Fibroblast of skin of scalp (primary cell): ENCODE measurements at places on chromosomes 4 and X.

- no peak for DNase-seq
Measured at GRCh38 chrX:118593407-118593806, 97.8 kb downstream of the DOCK11 start.

DNA sequence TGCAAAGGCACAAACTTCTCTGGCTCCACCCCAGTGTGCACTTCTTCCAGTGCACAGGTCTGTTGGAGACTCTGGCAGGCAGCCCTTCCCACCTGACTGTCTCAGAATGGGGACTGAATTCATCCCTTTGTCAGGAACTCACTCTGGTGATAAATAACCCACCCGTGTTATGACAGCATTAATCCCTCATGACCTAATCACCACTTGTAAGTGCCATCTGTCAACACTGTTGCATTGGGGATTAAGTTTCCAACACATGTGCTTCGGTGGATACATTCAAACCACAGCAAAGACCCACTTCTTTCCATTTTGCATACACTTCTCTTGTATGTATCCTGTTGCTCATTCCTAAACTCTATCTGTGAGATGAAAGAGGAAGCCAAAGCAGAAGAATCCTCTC, 1002.9 kb upstream of the IGFBP7 start:
- no peak for DNase-seq

GRCh38 chrX:41064018-41064417, 21.2 kb upstream of the USP9X start:
- DNase-seq = peak; percentile 34

- no peak for DNase-seq
Measured at GRCh38 chrX:112889400-112889799, 48.8 kb upstream of the AMOT start.

GRCh38 chrX:119407681-119408080, 8.5 kb downstream of the SLC25A43 start:
- no peak for DNase-seq

GRCh38 chrX:154804957-154805695, at the start of gene MPP1:
MPP1 (minus strand) TSS chrX:154805485; CDS start chrX:154805373, 112 bp downstream.
- DNase-seq = peak; percentile 66

DNA sequence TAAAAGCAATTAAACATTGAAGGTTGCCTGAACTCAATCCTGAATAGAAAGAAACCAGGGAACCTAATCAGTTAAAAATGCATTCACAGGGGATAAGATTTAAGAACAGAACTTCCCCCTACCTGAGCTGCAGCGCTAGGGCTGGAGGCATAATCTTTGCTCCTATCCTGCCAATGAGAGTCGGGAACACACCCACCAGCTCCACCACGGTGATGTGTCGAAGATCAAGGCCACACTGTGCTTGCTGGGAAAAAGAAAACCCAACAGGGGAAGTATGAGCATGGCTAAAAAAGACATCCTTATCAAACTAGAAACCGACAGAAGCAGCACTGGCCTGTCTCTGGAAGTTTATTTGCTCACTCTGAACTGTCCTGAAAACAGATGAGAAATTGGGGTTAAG, 66.3 kb downstream of the SRPX start:
- DNase-seq = no peak

GRCh38 chrX:9188117-9188516, 154.2 kb upstream of the FAM9B start:
- no peak for DNase-seq

- DNase-seq = peak; percentile 4
Measured at GRCh38 chrX:49930039-49930438, 7.6 kb downstream of the CLCN5 start.

DNA sequence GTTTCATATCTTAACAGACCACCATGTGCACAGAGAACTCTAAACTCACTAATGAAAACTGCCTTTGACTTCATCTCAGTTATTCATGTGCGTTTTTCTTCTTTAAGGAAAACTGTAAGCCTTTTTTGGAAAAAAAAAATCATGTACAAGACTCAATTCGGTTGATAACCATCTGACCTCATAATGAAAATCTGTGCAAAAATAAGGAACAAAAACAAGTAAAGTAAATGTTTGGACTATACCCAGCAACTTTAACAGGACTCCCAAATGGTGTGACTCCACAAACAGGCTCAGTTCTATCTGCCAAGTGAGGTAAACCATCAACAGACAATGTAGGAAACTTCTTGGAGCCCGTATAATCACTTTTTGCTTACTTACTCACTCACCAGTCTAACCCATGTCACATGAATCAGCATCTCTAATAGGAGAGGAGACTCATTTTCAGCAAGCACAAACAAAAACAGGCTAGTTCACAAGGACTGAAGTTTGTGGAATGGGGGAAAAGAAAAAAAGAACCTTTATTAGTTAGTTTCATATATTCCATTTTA, 9.3 kb downstream of the APOO start:
- no peak for DNase-seq

DNA sequence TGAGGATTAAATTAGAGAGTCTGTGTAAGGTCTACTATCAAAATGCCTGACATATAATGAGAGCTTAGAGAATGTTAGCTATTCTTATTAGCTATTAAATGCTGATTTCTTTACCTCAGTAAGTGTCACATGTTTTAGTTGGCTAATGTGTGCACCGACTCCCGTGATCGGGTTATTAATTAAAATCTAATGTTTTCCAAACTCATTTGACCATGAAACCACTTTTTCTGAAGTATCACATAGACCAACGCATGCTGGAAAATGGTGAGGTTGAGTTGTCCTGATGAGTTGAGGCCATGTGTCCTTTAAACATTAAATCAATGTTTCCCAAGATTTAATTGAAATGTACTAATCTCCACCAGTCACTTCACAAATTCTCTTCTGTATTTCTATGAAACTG, 84.8 kb upstream of the C1QTNF7 start:
- no peak for DNase-seq

GRCh38 chr4:152705903-152706302, 26.1 kb upstream of the TMEM154 start:
- no peak for DNase-seq

- DNase-seq = no peak
Measured at GRCh38 chrX:18927558-18927957, 56.4 kb downstream of the PHKA2 start.

- DNase-seq = no peak
Measured at GRCh38 chr4:8682296-8682695, 89.7 kb downstream of the CPZ start.

- DNase-seq = no peak
Measured at GRCh38 chr4:39357002-39357401, 9.2 kb downstream of the RFC1 start.

DNA sequence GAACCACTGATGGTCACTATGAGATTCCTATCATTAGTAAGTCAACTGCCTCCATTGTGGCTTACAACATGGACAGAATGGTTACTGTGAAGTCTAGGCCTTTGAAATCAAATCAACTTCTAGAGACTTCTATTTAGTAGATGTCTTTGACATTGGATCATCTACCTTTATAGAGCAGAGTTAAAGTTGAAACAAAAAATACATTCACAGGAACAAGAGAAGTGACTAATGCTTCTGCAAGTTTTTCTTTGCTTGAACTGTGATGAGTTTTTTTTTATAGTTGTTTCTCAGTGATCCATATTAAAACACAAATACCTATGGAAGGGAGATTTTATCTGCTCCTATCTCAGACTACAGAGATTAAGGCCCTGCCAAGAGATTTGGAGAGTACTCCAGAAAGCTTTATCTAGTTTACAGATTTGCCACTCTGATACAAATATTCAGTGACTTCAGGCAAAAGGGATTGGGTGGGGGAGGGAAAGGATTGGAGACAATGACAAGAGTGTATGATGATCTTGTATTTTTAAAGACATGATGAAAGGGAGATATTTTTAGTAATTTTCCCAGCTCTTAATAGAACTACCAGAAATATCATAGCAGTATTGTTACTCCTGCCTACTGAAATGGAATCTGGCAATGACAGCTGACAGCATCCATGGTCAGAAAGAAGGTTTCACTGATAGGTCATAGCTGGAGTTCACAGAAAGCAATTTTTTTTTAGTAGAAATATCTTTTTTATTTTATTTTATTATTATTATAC, 16.0 kb upstream of the EPGN start:
- no peak for DNase-seq

DNA sequence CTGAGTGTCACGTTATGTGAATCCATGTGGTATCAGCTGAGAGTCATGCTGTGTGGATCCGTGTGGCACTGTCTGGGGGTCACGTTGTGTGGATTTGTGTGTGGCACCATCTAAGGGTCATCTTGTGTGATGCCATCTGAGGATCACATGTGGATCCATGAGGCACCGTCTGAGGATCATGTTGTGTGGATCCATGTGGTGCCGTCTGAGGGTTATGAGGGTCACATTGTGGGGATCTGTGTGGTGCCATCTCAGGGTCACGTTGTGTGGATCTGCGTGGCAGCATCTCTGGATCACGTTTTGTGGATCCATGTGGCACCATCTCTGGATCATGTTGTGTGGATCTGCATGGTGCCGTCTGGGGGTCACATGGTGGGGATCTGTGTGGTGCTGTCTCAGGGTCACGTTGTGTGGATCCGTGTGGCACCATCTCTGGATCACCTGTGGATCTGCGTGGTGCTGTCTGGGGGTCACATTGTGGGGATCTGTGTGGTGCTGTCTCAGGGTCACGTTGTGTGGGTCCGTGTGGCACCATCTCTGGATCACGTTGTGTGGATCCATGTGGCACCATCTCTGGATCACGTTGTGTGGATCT, 6.9 kb downstream of the PDE6B start:
- DNase-seq = no peak

GRCh38 chrX:141989815-141990214, 86.1 kb downstream of the MAGEC1 start:
- DNase-seq = no peak

DNA sequence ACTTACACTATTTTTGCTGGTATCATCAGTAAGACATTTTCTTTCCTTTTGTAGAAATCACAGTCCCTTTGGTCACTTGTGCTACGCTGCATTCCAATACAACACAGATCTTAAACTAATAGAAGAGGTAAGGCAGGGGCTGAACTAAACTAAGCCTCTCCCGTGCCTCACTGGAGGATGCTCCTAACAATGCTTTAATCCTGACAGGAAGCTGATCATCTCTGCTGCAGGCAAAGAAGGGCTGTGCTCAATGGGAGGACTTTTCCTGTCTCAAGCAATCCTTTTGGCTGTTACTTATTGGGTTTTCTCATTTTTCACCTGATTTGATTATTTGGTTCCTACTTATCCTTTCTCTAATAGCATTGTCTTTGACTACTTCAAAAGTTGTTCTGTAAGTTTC, 583.1 kb downstream of the INPP4B start:
- DNase-seq = no peak

DNA sequence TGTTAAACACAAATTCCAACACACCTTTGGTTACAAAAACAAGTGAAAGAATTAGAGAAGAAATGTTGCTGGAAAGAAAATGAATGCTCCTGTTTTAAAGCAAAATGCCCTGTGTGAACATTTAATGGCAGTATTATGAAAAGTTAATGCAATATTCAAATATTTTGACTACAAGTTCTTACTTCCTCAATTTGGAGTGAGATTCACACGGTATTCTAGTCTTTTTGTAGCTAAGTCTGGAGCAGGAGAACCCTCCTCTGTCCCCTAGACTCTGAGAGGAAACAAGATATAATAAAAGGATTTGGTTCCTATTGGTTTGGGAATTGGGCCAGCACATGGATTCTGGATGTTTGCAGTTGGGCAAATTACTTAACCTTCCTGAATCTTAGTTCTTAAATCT, 12.7 kb downstream of the MAD2L1 start:
- no peak for DNase-seq

GRCh38 chr4:27703771-27704170, 843.1 kb downstream of the STIM2 start:
- DNase-seq = no peak

- DNase-seq = peak; percentile 40
Measured at GRCh38 chr4:74640111-74640903, 154.0 kb downstream of the BTC start.

DNA sequence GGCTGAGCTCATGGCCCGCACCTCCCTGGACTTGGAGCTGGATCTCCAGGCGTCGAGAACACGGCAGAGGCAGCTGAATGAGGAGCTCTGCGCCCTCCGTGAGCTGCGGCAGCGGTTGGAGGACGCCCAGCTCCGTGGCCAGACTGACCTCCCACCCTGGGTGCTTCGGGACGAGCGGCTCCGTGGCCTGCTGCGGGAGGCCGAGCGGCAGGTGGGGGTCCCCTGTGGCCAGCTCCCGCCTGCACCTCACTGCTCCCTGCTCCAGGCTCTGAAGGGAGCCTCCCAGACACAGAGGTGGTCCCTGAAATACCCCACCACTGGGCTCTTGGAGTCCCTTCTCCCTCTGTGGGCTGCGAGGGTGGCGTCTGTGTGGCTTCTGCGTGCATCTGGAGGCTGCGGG, 18.0 kb upstream of the CLCN4 start:
- no peak for DNase-seq
